Posterior cingulate gyrus (tissue), 11 donors: ENCODE measurements at places on chromosomes 2 and 18.

GRCh38 chr2:25460261-25460905 lies 118.7 kb upstream of the DNMT3A start:
- DNase-seq = no peak

DNA sequence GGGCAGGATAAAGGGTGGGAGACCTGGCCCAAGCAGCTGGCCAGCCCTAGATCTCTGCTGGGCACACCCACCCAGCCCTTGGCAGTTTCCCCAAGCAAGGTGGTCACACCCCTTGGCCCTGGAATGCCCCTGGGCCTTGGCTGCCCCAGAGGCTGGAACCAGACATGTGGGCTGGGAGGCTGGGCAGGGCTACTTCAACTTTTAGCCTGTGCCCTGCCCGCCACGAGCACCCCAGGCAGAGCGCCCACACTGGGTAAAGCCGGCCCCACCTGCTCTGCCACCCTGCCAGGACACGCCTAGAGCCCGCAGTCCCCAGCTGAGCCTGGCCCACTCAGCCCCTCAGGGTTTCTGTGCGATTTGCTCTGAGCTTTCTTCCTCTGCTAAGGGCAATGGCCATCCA lies 119.7 kb upstream of the SMAD2 start:
- DNase-seq = no peak

- no peak for DNase-seq
Measured at GRCh38 chr2:44351088-44351487, 10.2 kb downstream of the PREPL start.

DNA sequence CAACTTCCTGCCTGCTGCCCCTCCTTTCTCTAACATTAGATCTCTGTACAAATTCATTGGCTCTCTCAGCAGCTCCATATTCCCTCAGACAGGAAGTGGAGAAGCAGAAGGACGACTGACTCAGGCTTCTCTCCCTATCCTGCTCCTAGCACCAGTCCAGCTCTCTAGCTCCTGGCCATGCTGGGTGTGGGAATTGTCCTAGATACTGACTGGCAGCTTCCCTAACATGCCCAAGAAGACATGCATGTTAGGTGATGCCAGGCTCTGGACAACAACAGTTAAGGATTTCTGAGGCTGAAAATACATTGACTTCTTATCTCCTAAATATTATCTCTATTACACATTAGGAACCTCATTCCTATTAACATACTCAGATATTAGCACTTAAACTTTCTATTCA lies 292.9 kb downstream of the IKZF2 start:
- DNase-seq = no peak

DNA sequence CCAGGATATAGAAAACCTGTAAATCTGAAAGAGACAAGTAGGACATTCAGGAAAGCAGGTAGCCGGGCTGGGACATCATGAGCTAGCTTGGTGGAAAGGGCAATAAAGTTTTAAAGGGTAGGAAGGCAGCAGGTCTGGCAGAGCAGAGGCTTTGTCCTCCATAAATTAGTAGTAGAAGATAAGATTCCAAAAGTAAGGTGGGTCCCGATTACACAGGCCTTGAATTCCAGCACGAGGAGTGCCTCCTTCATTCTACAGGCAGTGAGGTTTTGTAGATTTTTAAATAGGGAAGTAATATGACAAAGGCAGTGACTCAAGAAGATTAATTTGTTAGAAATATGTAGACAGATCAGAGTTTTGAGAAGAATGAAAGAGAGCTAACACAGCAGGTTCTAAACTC lies 160.7 kb downstream of the DTNB start:
- DNase-seq = no peak

- DNase-seq = no peak
Measured at GRCh38 chr18:23570912-23571504, 15.3 kb downstream of the NPC1 start.

GRCh38 chr2:197144183-197144582 lies 166.4 kb downstream of the ANKRD44 start:
- DNase-seq = no peak

DNA sequence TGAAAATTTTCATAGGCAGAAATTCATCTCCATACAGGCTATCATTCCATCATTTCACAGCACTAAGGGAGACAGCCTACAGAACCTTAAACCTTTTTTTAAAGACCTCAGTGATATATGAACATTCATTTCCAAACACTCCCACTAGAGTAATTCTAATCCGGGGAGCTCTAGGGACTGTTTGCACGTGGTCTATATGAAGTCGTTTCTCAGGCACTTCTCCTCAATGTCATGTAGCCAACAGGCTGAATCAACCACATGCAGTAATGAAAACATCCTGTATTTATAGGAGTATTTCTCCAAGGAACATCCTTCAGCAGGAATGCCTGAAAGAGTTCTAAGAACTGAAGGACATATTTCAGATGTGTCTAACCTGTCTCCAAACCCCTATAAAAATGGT lies 97.3 kb upstream of the CREB1 start:
- DNase-seq = no peak

DNA sequence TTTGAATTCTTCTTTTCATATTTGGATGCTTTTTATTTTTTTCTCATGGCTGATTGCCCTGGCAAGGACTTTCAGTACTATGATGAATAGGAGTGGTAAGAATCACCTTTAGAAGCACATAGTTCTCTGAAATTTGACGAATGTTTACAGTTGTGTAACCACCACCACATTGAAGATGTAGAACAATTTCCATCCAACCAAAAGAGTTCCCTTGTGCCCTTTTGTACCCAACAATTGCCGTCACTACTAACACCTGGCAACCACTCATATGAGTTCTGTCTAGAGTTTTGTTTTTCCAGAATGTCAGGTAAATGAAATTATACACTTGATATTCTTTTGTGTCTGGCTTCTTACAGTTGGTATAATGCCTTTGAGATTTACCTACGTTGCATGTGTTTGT lies 28.7 kb upstream of the SLC16A14 start:
- no peak for DNase-seq

DNA sequence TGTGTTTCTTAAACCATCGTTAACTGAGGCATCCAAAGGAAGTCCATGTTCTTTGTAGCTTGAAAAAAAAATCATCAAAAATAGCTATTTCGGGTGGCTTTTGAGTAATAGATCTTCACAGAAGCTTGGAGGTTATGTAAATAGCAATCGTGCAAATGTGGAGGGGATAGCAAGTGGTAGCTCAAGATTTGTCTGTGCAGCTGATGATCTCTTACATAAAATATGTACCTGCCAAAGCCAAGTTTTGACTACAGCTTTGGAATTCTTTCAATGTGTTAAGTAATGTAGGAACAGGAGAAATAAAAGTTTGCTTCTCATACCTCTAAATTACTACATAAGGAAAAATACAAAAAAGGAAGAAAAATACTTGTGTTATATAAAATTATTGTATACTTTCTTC lies 1432.0 kb downstream of the DPP10 start:
- DNase-seq = no peak

- no peak for DNase-seq
Measured at GRCh38 chr2:8088810-8089209, 593.0 kb upstream of the ID2 start.

GRCh38 chr2:3470166-3470651 lies 49.1 kb downstream of the ADI1 start:
- DNase-seq = no peak

DNA sequence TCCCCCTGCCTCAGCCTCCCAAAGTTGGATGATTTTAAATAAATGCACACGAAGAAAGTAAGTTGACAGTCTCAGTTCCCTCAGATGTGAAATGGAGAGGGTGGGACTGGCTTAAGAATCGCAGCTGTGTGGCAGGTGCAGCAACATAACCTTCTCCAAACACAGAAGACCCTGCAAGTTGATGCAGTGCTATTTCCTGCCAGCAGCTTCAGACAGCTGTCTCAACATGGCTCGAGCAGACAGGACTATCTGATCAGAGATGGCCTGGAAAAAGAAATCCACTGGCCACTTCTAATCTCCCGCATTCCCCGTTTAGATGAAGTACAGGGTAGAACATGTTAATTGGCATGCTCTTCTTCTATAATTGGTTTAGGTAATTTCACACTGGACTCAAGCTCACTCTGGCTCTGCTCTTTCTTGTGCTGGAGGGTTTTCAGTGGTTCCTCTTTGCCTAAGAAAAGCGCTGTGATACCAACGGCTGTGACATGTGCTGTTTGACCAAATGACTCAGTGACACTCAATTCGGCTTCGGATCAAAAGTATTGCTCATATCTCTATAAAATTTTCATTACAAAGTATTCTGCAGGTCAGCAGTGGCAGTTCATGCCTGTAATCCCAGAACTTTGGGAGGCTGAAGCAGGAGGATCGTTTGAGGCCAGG lies 40.2 kb downstream of the MYOM1 start:
- DNase-seq = no peak

DNA sequence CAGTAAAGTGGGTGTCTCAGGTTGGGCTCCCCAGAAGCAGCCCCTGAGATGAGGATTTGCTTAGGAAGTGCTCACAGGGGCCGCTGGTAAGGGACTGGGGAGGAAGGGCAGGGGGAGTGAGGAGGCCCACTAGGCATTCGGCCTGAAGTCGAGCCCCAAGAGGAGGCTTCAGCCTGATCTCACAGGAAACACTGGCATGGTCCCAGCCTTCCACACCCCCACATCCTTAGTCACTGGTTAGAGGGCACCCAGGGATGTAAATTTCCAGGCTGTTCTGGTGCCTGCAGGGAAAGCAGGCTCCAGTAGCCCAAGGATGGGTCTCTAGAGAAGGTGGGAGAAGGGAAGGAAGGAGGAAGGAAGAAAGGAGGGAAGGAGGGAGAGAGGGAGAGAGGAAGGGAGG lies 22.4 kb upstream of the KCNK3 start:
- DNase-seq = no peak

DNA sequence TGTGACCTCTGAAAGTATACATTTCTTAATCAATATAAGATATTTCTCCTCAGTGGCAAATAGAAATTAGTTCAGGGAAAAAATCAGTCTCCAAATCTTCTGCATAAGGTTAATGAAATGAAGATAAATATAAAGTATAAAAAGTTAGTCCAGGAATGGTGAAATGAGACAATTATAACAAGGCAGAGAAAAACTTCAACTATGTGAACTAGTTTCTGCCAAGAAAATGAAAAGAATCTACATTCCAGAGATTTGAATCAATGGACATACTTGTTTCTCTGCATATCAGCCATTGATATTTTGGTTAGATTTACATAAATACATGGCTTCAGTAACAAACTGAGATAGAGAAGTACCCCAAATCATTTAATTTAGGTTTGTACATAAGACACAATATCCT lies 249.0 kb downstream of the EXOC6B start:
- no peak for DNase-seq

GRCh38 chr2:68000170-68000825 lies 62.5 kb downstream of the C1D start:
- no peak for DNase-seq

- no peak for DNase-seq
Measured at GRCh38 chr2:202608142-202608852, 26.5 kb upstream of the FAM117B start.

GRCh38 chr2:62789518-62789917 lies 84.0 kb downstream of the EHBP1 start:
- DNase-seq = no peak

GRCh38 chr2:32237488-32237887 lies 27.2 kb downstream of the NLRC4 start:
- DNase-seq = no peak

- no peak for DNase-seq
Measured at GRCh38 chr18:7658701-7659100, 91.6 kb downstream of the PTPRM start.

- DNase-seq = no peak
Measured at GRCh38 chr18:79413426-79413825, 17.7 kb downstream of the NFATC1 start.

- no peak for DNase-seq
Measured at GRCh38 chr2:196718419-196719109, 79.0 kb downstream of the CCDC150 start.

DNA sequence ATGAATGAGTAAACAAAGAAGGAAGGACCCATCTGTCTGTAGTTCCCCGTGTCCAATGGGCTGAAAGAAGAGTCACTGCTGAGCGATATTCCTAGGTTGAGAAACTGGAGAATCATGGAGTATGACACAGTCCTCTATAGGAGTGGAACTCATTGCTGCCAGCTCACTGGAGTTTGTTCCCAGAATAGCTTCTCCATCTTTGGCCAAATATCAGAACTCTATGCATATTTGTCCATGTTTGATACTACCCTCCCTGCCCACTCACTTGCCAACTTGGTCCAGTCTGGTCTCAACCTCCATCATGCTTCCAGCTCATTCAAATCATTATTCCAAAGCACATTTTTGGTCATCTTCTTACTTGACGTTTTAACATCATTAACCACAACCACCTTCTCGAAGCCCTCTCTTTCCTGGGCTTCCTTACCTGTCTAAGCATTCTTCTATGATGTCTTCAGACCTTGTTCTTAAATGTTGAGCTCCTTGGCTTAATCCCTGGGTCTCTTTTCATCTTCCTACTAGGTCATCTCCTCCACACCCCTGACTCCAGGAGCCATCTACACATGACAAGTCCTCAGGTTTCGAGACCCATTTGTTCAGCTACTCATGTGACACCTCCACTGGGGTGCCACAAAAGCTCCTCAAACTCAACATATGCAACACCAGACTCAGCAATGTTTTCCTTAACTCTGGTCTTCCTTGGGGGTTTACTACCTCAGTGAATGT lies 221.6 kb downstream of the MYCN start:
- DNase-seq = no peak

DNA sequence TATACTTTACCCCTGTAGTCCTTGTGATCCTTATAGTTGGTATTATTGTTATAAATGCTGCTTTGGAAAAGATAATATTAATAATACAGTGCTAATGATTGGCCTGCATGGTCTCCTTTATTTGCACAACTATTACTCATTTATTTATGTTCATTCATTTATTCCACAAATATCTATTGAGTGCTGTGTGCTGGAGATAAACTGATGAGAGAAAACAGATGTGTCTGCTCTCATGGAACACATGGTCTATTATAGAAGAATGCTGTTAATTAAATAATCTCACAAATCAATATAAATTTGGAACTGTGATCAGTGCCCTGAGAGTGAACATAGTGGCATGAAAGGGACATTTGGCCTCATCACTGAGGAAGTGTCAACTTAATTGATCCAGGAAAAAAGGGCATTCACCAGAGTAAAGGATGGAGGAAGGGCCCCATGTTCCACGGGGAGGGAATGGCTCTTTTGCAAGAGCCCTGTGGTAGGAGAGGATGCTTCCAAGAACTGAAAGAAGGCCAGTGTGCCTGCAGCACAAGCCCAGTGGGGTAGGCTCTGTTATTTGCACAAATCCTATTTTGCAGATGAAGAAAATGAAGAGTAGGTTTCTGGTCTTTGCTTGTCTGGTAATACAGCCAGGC lies 91.5 kb upstream of the STK39 start:
- DNase-seq = no peak

GRCh38 chr18:76450452-76451395 lies 44.3 kb downstream of the ZNF516 start:
- DNase-seq = no peak

DNA sequence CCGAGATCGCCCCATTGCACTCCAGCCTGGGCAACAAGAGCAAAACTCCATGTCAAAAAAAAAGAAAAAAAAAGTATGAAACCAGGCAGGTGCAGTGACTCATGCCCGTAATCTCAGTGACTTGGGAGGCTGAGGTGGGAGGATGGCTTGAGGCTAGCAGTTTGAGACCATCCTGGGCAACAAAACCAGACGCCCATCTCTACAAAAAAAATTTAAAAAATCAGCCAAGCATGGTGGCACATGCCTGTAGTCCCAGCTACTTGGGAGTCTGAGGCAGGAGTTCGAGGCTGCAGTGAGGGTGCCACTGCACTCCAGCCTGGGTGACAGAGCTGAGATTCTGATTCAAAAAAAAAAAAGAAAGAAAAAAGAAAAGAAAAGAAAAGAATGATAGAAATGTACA lies 277.8 kb downstream of the MYCN start:
- DNase-seq = no peak
